Tibial nerve (tissue), 4 donors: ENCODE measurements at places on chromosomes 13 and 19.

DNA sequence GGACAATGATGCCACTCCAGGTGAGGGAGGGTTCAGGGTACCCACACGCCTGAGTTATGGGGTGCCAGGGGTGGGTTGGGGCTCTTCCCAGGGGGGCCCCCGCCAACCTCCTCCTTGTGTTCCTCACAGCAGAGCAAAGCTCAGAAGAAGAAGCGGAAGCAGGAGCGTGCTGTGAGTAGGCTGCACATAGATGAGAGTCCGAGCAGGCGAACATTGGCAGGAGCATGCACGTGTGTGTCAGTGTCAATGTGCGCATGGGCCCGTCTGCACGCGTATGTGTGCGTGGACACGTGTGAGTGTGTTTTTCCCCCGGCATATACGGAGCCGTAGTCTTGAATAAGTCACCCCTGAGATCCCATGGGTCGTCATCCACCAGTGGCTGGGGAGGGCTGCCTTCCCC lies 12.4 kb upstream of the USE1 start:
- no peak for DNase-seq

DNA sequence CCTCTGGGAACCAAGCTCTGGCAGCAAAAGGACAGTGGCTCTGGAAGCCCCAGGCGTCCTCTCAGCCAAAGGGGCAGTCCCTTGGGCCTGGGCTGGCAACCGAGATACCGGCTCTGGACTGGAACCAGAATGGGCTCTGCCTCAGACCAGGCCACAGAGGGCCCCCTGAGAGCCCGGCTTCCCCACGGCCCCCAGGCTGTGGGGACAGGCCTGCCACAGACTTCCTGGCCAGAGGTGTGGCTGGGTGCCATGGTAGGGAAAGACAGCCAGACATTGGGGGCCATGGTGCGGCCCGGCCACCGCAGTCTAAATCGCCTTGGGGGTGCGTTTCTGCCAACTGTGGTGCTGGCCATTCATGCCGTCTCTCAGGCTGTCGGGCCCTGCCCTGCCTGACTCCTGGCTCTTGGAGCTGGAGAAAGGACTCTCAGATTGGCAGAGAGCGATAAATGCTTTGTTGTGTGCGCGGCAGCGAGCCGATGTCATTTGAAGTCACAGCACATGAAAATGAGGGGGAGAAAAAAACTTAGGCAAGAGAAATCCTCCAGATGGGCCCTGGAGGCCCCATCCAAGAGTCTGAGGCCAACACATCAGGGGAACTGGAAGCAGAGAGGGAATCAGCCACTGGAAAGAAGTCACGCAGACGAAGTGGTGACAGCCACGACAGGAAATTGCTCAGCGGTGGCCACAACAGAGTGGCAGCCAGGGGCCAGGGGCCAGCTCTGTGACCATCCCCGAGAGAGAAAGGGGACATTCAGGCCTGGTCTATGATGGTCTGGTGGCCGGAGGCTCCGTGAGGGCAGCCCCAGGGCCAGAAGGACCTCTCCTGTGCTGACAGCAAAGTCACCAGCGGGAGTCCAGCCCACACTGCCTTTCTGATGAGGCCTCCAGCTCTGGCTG lies 26.5 kb downstream of the SH3GL1 start:
- no peak for DNase-seq

GRCh38 chr13:46666727-46667456 lies 113.9 kb downstream of the LRCH1 start:
- no peak for DNase-seq

GRCh38 chr19:39941151-39941550 lies 6.7 kb upstream of the FCGBP start:
- no peak for DNase-seq

GRCh38 chr13:53336441-53337160 lies 308.0 kb downstream of the OLFM4 start:
- DNase-seq: no peak

GRCh38 chr19:13819238-13819637 lies 24.0 kb downstream of the ZSWIM4 start:
- DNase-seq: no peak

DNA sequence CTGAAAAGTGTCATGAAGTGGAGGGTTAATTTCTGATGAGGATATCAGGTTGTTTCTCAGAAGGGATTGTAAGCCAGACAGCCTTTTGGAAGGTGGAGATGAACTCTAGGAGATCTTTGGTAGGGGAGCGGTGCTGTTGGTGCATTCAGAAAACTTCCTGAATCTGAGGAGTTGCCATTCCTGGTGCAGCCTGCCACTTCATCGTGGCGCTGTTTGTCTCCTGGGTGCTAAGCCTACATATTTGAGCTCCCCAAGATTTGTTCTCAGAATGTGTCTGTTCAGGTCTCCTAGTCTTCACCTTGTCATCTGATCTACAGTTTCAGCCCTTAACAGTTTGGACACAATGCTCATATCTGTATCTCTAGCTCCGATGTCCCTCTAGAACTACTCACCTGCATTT lies 285.6 kb downstream of the MTUS2 start:
- DNase-seq: no peak

DNA sequence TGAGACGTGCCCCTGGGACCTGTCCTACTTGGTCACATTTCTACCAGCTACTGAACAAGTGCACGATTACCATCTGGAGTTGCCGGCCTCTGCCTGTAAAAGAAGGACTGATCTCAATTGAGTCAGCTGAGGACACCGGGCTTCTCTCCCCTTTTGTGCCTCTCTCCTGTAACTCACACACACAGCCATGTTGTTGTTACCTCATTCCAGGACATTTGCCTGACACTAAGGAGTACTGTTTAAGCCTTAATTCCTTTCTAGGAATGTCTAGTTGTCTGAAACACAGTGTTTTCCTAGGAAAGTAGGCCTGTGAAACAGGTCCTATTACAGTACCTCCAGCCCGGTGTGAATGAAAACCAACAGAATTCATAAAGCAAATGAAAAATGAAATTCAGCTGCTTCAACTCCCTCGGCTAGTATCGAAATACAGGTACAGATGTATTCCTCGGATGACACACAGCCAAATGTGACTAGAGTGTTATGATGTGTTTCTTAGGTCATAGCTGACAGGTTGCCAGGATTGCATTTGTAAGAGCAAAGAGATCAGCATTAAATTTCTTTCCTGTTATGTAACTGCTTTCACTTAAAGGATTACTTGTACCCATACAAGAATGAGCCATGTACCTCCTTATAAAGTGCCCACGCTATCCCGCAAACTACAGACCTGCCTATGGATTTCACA lies 152.0 kb upstream of the IRS2 start:
- DNase-seq: no peak

GRCh38 chr13:20146381-20146780 lies 14.5 kb downstream of the GJA3 start:
- DNase-seq: no peak

GRCh38 chr19:46191972-46192371 lies 37.6 kb upstream of the IGFL1 start:
- DNase-seq: no peak

GRCh38 chr19:5218255-5218855 lies 122.3 kb downstream of the PTPRS start:
- DNase-seq: no peak

DNA sequence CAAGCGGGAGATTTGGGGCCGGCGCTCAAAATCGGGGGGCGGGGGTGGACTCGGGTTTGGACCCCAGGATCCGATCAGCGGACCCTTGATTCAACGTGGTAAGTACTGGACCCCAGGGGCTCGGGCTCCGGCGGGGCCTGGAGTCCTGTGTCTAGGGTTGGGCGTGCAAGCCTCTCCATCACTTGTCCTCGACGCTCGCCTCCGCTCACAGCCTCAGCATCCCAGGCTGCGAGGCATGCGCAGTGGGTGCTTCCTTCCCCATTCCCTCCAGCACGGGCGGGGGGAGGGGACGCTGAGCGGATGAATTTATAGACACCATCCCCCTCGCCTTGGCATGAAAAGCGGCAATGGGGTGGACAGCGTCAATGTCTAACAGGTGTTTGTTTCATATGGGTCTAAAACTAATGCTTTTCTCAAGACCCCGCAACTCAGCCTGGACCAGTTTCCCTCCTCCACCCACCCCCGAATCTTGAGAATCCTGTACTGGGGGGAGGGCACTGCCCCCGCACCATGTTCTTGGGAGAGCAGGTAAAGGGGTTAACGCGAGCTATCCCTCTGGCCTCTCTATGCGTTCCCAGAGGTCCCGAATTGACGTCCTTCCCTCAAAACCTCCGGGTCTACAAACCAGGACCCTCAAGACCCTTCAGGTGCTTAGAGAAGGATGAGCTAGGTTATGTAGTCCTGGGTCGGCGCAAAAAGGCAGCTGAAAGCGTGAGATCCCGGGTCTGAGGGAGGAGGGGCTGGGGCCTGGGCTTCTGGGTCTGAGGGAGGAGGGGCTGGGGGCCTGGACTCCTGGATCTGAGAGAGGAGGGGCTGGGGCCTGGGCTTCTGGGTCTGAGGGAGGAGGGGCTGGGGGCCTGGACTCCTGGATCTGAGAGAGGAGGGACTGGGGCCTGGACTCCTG lies 579 bp downstream of the CPT1C start:
- no peak for DNase-seq

GRCh38 chr13:81565849-81566248 lies 1224.9 kb upstream of the SPRY2 start:
- DNase-seq: no peak

GRCh38 chr19:5066768-5067167 lies 97.9 kb downstream of the KDM4B start:
- DNase-seq: no peak

DNA sequence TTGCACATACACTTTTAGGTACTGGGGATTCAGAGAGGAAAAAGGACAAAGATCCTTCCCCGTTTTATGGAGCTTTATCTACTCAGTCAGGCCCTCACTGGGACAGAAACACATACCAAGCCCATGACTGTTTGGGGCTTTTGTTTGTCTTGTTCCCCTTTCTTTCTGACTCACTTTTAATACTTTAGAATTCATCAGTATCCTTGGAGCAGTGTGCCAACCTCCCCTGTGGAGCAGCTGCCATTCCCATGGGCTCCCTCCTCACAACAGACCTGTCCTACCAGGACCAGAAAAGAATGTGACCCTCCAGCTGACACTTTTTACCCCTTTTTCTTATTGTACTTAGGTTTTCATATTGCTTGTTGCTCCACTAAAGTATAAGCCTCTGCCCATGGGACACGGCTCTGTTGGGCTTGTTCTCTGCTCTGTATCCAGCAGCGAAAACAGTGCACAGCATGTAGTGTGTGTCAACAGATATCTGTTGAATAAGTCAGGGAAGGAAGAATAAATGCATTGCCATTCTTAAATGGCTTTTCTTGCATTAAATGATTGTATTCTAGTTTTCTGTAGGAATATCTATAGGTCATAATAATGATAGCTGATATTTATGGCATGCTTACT lies 431.1 kb downstream of the EFNB2 start:
- DNase-seq: no peak

- DNase-seq: peak; percentile 15
Observed at GRCh38 chr13:65638572-65639168, 1591.5 kb downstream of the PCDH9 start.

DNA sequence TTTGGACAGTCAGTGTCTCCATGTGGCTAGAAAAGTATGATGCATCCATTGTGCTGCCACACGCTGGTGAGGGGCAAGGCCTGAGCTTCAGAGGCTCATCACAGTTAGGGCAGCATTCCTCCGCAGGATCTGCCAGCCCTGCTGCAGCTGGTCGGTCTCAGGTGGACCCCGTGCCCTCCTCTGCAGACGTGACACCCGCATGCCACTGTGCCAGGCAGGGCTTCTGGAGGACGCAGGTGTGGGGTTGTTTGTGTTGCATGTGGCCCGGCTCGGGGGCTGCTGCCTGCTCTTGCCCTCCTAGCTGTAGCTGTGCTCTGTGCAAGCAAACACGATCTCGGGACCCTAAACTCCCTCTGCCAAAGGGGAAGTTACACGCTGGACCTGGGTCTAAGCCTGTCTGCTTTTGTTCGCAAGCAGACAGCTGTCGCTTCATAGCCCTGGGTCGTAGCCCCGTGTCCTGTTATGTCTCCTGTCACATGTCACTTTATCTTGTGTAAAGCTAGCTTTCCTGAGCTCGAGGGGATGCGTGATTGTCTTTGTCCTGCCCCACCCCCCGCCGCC lies 45.3 kb downstream of the SLC7A9 start:
- DNase-seq: no peak

DNA sequence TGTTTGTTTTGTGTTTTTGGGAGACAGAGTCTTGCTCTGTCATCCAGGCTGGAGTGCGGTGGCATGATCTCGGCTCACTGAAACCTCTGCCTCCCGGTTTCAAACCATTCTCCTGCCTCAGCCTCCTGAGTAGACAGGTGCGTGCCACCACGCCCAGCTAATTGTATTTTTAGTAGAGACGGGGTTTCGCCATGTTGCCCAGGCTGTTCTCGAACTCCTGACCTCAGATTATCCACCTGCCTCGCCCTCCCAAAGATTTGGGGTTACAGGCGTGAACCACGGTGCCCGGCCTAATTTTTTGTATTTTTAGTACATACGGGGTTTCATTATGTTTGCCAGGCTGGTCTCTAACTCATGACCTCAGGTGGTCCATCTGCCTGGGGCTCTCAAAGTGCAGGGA lies 8.3 kb upstream of the ZNF681 start:
- DNase-seq: no peak

DNA sequence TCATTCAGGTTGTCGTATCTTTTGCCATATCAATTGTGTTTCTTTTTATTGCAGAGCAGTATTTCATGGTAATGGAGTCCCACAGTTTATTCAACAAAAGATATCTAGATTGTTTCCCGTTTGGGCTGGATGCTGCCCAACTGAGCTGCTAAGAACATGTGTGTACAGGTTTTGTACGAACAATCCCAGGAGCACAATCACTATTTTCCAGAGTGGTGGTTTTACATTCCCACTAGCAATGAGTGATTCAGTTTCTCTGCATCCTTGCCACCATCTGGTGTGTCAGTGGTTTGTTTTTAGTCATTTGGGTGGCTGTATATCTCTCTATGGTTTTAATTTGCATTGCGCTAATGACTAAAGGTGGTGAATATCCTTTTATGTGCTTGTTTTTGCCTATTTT lies 52.7 kb upstream of the ZDHHC20 start:
- DNase-seq: no peak

GRCh38 chr19:39832341-39833083 lies 1.4 kb downstream of the DYRK1B start:
- DNase-seq: no peak

DNA sequence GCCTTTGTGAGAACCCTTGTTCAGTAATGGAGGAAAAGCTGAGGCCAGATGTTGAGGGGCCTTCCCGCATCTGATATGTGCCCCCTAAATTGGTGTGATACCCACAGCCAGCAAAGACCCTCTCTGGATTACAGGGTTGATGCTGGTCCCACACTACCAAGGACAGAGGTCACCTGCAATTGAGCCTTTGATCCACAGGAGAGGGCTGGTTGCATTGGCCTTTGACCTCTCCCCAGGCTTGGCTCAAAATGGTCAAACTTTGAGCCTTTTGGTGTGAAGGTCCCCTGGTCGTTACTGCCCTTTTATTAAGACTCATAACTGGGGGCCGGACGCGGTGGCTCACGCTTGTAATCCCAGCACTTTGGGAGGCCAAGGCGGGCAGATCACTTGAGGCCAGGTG lies 8.4 kb upstream of the MRPL4 start:
- no peak for DNase-seq

- DNase-seq: no peak
Observed at GRCh38 chr13:88526853-88527215, 855.7 kb downstream of the SLITRK5 start.

GRCh38 chr13:30332456-30333143 lies 25.2 kb upstream of the KATNAL1 start:
- no peak for DNase-seq
